ENCODE measurements at places on chromosomes 2 and 18.

DNA sequence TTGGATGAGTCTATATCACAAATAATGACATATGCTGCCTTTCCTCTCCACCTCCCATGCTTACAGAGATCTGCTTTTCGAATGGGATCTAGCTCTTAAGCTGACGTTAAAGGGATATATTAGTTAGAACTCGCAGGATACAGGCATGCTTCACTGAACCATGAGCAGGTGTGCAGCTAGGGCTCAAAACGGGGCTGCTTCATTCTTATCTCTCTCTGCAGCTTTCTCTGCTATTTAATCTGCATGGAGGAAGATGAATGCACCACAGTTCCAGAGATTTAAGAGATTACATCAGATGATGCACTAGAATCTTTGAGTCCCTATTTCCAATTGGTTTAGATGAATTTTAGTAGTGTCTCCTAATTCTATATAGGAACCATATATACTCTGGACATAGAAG is 327.0 kb downstream of the RAD51AP2 start:
- no peak for DNase-seq

GRCh38 chr18:37309059-37309458 is 256.5 kb downstream of the CELF4 start:
- DNase-seq: no peak

DNA sequence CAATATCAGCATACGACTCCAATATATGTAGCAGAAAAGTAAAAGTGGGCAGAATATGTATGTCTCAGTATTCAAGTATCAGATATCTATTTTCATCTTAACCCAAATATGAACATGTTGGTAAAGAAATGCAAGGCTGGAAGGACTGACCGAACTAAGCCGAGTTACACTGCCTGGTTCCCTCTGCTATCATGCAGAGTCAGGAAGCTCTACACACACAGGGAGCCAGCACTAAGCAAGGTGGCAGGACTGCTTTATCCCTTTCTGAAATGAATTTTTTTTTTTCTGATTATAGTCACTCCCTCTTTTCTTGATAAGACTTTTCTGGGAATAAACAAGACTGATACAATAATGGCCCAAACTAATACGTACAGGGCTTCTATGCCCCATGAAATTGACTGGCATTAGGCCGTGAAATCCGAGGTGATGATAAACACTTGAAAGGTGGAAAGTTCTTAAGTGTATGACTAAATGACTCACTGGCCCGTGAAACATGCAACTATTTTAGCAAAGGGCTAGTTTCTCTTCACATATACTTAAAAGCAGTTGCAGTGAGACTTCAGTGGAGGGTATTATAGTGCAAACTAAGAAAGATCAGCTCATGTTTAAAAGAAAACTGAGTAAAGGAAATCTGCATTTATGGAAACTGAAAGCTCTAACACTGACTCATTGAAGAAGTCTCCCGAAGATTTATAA is 14.9 kb downstream of the DPP4 start:
- DNase-seq: peak; percentile 74

- DNase-seq: no peak
Observed at GRCh38 chr2:49686897-49687442, 532.7 kb upstream of the FSHR start.

GRCh38 chr18:24176727-24177416 is 38.0 kb downstream of the CABYR start:
- DNase-seq: peak; percentile 57

GRCh38 chr2:181790716-181791649 is 100.5 kb upstream of the ITPRID2 start:
- DNase-seq: peak; percentile 74

DNA sequence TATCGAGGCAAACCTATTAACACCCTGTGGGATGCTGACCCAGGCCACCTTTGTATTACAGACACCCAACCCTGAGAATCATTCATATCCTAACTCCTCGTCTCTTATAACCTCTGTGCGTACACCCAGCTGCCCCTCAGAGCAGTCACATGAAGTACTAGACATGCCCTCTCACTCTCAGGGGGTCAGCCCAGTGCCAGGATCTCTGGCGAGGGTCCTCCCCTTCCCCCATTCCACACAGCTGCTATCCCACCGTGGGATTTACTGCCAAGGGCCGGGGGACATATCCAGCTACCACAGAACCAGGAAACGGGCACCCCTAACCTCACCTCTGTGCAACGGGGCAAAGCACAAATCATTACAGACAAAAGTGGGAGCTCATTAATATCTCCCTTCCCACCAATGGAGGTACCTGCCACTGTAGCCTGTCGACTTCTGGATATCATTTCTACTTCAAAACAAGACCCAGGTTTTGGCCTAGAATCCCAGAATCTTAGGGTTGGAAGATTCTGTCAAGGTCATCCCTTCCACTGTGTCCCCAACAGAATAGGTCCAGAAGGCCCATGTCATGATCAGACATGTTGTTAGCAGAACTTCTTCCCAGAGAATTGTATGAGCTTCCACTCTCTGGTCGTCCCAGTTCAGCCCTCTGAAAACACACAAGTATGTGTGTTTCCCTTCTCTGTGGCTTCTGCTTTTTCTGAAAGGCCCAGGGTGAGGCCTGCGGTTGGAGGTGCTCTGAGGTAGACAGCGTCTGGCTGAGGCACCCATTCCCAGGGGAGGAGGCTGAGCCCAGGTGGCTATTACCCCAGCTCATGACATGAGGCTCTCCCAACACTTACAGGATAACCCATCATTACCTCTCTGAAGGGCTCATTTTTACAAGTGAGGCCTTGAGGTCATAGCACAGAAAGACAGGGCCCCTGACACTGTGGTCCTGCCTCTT is 1.7 kb downstream of the TMBIM1 start:
- DNase-seq: peak; percentile 28

DNA sequence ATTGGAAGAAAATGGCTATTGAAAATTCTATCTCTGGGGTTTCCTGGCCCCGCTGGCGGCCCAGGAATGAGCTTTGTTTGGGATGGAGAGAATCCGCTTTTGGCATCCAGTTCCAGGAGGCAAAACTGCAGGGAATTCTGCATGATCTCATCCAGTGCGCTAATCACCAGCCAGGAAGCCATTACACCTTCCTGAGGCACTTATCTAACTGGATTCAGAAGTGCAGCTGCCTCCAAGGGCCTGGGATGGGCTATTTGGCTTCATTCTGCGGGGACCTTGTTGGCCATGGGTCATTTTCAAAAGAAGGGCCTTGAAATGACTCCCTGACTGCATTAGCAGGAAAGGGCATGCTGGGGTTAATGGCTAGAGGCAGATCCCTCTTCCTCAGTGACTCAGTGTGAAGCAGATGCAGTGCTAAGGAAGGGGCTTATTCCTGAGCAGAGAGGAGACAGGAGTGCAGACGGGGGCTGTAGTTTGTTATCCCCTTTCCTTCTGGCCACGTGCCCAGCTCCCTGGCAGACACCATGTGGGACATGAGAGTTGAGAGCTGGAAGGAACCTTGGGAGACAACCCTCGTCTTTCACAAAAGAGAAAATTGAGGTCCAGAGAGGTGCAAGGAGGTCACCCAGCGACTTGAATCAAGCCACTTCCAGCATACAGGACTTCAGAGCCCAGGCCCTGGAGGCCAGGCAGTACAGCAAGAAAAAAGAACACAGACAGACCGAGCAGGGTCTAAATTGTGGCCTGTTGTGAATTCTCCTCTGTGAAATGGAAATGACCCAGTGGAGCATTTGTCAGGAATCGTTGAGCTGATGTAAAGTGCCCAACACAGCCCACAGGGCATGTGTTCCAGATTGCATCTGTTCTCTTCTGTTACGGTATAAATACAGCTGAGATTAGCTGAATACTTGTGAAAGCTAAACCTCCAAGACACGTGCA is 161.8 kb downstream of the PRKCE start:
- no peak for DNase-seq

DNA sequence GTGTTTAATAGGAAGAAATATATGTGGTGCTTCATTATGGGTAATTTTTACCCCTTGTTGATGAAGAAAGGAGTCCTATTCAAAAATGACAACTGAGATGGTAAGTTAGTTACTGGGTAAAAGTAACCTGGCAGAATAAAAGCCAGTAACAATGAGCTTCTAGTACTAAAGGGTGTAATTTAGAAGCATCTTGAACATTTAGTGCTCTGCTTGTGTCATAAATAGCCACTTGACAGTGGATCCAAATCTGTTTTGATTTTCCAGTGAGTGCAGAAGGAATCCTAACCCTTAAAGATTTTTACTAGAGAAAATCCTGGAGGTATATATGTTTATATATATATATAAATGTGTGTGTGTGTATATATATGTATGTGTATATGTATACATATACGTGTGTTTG is 15.1 kb downstream of the COMMD1 start:
- no peak for DNase-seq

GRCh38 chr2:127103243-127104165 is 3.5 kb downstream of the BIN1 start:
- DNase-seq: no peak

GRCh38 chr2:16139663-16140615 is 199.6 kb downstream of the MYCN start:
- no peak for DNase-seq

DNA sequence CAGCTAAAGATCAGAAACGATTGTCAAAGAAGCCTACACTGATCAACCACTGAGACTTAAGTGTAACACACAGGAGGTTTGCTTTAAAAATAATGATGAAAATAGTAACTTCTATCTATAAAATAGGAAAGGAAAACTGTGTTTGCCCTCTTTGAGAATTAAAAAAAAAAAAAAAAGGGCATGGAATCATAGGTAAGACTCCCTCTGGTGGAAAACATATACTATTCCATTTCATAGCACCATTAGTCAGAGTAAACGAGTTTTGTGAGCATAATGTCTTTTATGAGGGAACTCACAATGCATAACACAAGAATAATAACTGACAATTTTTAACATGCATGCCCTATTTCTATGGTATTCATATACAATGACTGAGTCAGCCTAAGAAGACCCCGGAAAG is 36.3 kb downstream of the SLC35F5 start:
- DNase-seq: no peak

- no peak for DNase-seq
Observed at GRCh38 chr2:215401896-215402379, 33.9 kb downstream of the FN1 start.

DNA sequence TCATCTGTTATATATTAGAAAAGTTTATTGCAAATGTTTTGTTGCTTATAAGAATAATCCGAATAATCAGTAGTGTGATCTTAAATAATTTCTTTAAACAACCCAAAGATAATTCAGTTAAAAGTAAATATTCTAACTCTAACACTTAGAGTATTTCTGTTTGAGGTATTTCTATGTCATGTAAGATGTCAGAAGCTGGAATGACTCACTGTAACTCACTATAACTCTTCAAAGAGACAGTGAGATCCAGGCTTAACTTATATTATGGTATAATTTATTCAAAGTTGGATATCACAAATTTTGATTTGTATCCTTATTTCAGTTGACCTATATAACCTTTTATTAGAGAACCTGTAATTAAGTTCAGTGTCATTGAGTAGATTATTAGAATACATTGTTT is 6.9 kb downstream of the MBD5 start:
- no peak for DNase-seq

GRCh38 chr18:22282311-22283115 is 113.1 kb downstream of the GATA6 start:
- DNase-seq: peak; percentile 4

GRCh38 chr18:39741755-39742466 is 2176.3 kb upstream of the CELF4 start:
- DNase-seq: no peak

DNA sequence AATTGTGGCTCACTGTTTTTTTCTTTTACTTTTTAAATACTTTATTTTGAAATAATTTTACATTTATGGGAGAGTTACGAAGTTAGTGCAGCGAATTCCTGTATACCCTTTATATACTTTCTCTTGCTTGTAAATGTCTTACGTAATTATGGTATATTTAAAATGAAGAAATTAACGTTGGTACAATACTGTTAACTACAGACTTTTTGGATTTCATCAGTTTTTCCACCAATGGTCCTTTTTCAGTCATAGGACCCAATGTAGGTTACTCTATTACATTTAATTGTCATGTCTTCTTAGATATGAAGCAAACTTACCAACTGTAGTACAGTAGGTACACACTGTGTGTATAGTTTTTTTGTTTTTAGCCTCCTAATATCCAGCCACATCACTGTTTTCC is 76.3 kb downstream of the BOLA3 start:
- no peak for DNase-seq

DNA sequence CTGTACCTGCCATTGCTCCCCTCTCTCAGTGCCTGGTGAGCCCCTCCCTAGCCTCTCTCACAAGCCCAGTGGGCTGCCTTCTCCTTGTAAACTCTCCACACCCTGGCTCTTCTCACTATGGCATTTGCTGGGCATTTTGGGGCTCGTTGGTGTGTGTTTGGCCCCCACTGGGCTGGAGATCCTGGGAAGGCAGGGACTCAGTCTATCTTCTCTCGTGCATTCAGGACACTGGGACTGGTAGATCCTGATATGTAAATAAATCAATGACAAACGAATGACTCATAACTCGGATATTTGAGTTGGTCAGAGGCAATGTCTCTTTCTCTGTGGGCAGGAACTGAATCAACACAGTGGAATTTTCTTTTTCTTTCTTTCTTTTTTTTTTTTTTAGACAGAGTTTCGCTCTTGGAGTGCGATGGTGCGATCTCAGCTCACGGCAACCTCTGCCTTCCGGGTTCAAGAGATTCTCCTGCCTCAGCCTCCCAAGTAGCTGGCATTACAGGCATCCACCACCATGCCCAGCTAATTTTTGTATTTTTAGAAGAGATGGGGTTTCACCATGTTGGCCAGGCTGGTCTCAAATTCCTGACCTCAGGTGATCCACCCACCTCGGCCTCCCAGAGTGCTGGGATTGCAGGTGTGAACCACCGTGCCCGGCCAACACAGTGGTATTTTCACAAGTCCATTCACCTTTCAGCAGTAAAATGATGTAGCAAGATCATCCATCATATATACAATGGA is 144.6 kb upstream of the SPRED2 start:
- no peak for DNase-seq

GRCh38 chr2:215876139-215876936 is 137.0 kb downstream of the MREG start:
- DNase-seq: no peak

DNA sequence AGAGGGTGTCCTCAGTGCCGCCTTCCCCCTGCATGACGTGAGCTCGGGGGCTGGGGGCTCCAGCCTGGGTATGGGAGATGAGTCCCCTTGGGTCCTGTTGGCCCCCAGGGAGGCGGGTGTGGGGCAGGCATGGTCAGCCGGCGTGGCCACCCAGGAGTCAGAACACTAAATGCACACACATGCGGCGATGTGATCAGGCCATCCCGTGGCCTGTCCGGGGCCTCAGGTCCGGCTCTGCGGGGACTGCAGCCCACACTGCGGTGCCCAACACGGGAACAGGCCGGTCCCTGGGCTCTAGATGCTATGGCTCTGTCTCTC is 13.8 kb downstream of the ANO7 start:
- no peak for DNase-seq

GRCh38 chr2:62424899-62425298 is 81.1 kb downstream of the TMEM17 start:
- no peak for DNase-seq

DNA sequence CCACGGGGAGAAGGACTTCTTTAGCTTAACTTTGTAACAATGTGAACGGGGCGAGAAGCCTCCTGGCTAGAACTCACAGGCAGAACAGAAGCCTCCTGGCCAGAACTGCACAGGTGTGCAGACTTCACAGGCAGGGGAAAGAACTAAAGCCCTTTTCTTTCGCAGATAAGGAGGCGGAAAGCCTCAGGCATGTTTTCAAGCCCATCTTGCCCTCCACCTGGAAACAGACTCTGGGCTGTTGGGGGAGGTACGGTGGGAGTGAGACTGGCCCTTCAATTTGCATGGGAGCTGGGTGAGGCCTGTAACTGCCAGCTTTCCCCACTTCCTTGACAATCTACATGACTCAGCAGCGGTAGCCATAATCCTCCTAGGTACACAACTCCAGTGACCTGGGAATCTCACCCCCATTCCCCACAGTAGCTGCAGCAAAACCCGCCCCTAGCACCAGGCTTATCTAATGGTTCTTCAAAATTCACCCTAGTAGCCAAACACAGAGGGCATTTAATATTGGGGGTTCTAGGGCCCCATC is 22.9 kb upstream of the ABCA12 start:
- no peak for DNase-seq
